ENCODE measurements at places on chromosomes 5 and 9.

DNA sequence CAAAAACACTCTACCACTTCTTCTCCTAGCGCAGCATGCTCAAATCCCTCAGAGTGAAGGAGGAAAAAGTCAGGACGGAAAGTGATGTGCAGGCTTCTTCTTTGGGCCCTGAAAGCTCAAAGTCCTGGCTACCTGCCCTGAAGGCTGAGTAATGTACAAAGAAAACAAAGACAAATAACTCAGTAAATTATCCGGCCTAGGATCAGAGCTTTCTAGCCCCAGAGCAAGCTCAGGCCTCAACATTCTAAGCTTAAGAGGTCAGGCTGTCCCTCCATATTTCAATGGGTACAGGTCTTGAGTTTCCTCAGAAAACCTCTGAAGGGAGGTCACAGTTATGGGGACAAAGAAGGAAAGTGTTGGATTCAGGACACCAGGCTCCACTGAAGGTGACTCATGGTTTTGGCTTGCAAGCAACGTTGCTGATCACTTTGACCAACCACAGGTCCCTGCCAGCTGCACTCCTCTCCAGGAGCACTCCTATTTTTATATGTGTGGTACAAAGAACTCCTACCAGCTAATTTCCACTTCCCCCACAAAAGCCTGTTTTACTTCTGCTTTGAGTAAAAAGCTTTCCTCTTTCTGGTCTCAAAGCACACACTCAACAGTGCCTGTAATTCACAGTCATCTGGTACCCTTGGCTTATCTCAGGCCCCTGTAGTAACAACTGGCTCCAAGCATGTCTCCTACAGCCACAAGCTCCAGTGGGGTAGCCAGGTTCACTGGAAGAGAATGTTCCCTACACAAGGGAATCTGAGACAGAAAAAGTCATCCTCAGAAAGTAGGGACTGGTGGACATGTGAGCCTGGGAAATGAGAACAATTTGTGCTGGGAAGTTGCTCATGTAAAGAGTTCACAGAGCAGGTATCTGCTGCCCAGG lies 115.7 kb downstream of the UGCG start:
- H3K27ac ChIP-seq = no peak overlapping the region
- H3K4me3 ChIP-seq = no peak overlapping the region
- H3K36me3 ChIP-seq = no peaks in the 10 kb centered on the region

DNA sequence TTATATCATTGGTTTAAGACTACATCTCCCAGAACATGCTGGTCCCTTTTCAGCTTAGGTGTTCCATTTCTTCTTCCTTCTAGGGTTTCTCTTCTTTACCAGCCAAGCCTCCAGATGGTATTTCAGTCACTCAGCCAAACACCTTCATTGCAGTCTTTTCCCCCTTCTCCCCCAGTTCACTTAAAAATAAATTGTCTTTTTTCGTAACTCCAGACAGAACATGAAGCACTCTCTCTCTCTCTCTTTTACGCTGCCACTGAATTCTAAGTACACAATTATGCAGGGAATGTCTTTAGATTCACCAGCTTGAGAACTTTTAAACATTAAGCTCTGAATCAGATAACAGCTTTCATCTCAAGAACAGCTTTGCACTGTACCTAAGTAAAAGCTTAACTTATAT lies 419.7 kb upstream of the BRINP1 start:
- no peak overlapping the region for H3K27ac ChIP-seq
- no peaks in the 10 kb centered on the region for H3K36me3 ChIP-seq
- H3K27me3 ChIP-seq = no peaks in the 10 kb centered on the region
- H3K4me3 ChIP-seq = no peak overlapping the region
- no peak for DNase-seq

DNA sequence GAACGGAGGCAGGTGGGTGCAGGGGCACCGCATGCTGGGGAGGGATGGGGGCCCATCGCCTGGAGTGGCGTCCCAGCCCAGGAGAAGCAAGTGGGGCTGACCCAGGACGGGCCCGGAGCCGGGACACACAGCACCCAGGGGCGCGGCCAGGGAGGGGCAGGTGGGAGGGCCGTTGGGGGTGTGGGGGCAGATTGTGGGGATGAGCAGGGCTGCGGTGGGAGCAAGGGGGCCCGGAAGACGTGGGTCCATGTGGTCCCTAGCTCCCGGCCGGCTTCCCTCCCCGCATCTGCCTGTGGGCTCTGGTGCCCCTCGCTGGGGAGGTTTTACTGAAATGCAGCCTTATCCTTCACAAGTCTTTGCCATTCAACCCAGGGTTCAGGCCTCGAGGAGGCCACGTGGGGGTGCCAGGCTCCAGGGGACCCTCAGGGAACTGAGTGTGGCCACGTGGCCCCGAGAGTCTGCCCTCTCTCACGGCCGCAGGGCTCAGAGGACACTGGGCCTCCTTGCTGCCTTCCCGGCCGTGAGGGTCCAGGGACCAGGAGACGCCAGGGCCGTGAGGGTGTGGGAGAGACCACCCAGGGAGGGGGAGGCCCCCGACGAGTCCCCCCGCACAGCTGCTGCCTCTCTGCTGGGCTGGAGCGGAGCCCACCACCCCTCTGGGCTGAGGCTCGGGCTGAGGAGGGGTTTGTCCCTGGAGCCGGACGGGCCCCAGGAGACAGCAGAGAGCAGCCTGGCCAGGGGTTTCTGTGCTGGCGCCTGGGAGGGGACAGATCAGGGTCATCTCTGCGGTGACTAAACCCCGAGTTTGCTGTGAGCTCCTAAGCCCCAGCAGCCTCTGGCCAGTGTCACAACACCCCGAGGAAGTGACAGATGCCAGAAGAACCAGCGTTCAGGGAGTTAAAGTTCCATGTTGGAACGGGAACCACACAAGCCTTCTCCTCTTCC lies 35.2 kb downstream of the SLC9A3 start:
- peaks cover 16% of the 10 kb centered on the region for H3K27me3 ChIP-seq
- H3K4me3 ChIP-seq = no peak overlapping the region
- H3K4me1 ChIP-seq = no peaks in the 10 kb centered on the region
- DNase-seq = no peak
- H3K27ac ChIP-seq = no peak overlapping the region

DNA sequence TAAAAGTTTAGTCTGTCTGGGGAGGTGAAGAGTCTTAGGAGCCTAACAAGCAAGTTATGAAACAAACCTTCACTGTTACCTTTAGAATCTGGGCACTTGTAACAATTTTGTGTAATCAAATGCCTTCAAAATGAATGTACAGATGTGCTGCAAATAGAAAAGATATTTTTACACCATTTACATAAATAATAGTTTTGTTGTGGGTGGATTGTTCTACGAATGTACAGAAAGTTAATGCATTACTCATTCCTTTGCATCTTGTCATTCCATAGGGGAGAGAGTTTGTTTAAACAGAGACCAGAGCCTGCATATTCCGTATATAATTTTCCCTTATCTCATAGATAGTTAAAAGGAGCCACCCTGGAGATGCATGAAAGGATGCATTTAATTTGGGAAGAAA lies 576.9 kb upstream of the SGCD start:
- no peaks in the 10 kb centered on the region for H3K36me3 ChIP-seq
- DNase-seq = no peak
- H3K27me3 ChIP-seq = no peaks in the 10 kb centered on the region
- no peak overlapping the region for H3K27ac ChIP-seq
- no peak overlapping the region for H3K4me3 ChIP-seq

- no peak overlapping the region for H3K27ac ChIP-seq
- no peak overlapping the region for H3K4me3 ChIP-seq
- H3K4me1 ChIP-seq = no peaks in the 10 kb centered on the region
- H3K36me3 ChIP-seq = no peaks in the 10 kb centered on the region
- peaks cover 8% of the 10 kb centered on the region for H3K27me3 ChIP-seq
These were observed 3.2 kb downstream of the NKD2 start for GRCh38 chr5:1011741-1012312.

DNA sequence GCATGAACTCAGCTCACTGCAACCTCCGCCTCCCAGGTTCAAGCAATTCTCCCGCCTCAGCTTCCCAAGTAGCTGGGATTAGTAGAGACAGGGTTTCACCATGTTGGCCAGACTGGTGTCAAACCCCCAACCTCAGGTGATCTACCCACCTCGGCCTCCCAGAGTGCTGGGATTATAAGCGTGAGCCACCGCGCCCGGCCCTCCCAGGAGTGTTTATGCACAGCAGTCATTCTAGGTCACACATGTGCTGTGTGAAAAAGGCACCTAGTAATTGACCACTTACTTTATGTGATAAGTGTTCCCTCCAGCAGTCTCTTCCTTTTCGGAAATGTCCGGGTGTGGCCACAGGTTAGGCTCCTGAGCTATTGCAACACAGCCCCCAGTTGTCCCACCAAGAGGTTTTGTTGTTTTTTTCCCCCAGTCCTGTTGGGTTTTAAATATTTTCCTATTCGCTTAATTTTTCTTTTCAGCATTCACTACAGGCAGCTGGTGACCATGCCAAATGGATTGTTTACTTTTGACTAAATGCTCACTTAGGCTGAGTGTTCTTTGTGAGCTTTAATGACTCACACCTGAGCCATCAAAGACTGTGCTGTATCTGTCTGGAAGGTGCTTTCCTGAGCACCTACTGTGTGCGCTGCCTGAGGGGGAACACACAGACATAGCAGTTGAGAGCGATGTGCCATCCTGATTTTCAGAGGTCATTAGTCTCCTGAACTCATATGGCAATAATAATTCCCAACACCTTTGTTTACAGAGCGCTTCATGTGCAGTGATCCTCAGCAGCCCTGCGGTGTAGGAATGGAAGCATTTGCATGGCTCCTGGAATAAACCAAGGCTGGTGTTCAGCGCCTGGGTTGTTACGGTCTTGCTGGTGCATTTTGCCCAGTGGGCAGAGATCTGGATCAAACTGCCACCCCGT lies 94.3 kb downstream of the MVB12B start:
- peak; percentile 62 for DNase-seq
- peaks cover 10% of the 10 kb centered on the region for H3K4me1 ChIP-seq
- H3K27ac ChIP-seq = peak overlapping the region; percentile 46
- H3K27me3 ChIP-seq = no peaks in the 10 kb centered on the region
- H3K36me3 ChIP-seq = no peaks in the 10 kb centered on the region

GRCh38 chr9:15158064-15158463 lies 149.0 kb downstream of the TTC39B start:
- H3K27me3 ChIP-seq = no peaks in the 10 kb centered on the region
- H3K27ac ChIP-seq = no peak overlapping the region

DNA sequence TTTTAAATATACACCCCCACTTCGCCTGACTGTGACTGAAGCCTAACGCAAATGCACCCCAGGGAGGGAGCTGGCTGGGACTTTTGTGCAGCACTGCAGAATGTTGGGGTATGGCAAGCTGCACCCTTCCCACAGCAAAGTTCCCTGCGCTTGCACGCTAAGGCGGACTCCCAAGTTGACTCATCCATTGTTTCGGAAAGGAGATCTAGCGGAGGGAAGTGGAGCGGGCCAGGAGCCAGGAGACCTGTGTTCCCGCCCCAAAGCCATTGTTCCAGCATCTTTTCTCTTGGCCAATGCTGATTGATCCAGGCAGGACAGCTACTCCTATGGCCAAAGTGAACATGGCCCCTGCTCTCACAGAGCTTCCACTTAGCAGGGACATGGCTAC lies 202.9 kb downstream of the AOPEP start:
- DNase-seq = no peak
- no peaks in the 10 kb centered on the region for H3K27me3 ChIP-seq
- H3K4me1 ChIP-seq = no peaks in the 10 kb centered on the region
- H3K36me3 ChIP-seq = no peaks in the 10 kb centered on the region

GRCh38 chr5:100777680-100778300 lies 125.3 kb downstream of the ST8SIA4 start:
- peaks cover 2% of the 10 kb centered on the region for H3K4me1 ChIP-seq
- H3K36me3 ChIP-seq = no peaks in the 10 kb centered on the region
- peak; percentile 25 for DNase-seq

DNA sequence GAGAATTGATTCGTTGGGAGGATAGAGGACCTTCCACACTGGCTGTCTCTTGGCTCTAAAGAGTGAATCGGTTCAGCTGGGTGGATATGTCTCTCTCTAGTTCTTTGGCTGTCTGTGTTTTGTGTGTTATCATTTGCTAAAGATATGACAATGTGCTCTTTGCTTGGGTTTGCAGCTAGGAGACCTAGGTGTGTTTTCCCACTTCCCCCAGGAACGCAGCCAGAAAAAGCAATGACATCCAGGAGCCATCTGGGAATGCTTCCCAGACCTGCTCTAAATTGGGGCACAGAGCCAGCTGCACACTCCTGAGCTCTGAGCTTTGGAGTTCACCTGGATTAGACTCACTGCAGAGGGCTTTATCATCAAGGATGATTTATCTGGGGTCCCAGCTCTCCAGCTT lies 12.8 kb upstream of the PDZD2 start:
- DNase-seq = no peak
- H3K27me3 ChIP-seq = no peaks in the 10 kb centered on the region
- no peaks in the 10 kb centered on the region for H3K36me3 ChIP-seq

DNA sequence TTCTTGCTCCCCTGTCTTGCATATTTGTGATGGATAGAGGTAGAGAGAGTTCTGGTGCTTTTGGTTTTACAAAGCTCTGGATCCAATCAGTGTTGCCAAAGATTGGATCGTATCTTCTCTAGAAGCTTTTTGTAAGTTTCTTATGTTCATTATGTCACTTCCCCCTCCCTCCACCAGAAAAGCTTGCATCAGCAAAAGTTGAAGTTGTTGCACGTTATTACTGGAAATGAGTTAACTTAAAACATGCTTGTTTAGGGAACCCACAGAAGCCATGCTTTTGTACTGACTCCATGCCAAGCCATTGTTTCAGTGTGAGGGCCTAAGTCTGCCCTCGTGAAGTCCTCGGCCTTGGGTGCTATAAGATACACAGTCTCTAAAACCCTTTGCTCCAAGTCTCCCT lies 186.5 kb downstream of the ERCC6L2 start:
- H3K36me3 ChIP-seq = no peaks in the 10 kb centered on the region
- no peak overlapping the region for H3K4me3 ChIP-seq
- no peaks in the 10 kb centered on the region for H3K27me3 ChIP-seq

GRCh38 chr5:10538103-10538788 lies 25.6 kb upstream of the ANKRD33B start:
- DNase-seq = no peak
- H3K4me1 ChIP-seq = peaks cover 2% of the 10 kb centered on the region
- no peaks in the 10 kb centered on the region for H3K36me3 ChIP-seq
- H3K4me3 ChIP-seq = no peak overlapping the region
- no peak overlapping the region for H3K27ac ChIP-seq

- no peaks in the 10 kb centered on the region for H3K36me3 ChIP-seq
- no peak overlapping the region for H3K4me3 ChIP-seq
- no peaks in the 10 kb centered on the region for H3K4me1 ChIP-seq
- H3K27ac ChIP-seq = no peak overlapping the region
- DNase-seq = no peak
These were observed 66.5 kb upstream of the SPIN1 start for GRCh38 chr9:88321764-88322163.

DNA sequence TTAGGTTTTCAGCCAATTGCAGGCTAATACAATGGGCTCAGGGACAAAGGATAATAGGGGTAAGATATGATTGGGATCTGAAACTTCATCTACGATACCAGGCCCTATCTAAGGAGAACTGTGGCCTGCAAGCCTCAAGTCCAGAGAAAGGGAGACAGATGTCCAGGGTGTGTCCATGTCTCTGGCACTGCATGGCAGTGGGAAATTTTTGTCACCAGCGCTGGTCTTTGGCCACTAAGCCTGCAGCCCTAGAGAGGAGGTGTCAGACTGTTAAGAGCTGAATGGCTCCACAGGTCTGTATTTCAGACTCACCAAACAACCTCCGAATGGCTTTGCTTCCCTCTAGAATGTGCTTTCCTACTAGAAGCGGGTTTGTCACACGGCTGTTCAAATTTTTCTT lies 6.6 kb upstream of the CNOT6 start:
- H3K27me3 ChIP-seq = no peaks in the 10 kb centered on the region
- H3K4me3 ChIP-seq = no peak overlapping the region
- DNase-seq = no peak
- H3K4me1 ChIP-seq = no peaks in the 10 kb centered on the region
- H3K36me3 ChIP-seq = no peaks in the 10 kb centered on the region
- H3K27ac ChIP-seq = no peak overlapping the region

- peaks cover 6% of the 10 kb centered on the region for H3K4me1 ChIP-seq
- no peaks in the 10 kb centered on the region for H3K27me3 ChIP-seq
- DNase-seq = peak; percentile 61
- no peaks in the 10 kb centered on the region for H3K36me3 ChIP-seq
- no peak overlapping the region for H3K4me3 ChIP-seq
These were observed 282.4 kb downstream of the EFNA5 start for GRCh38 chr5:107388141-107388861.

Data from mesendoderm (in vitro differentiated cells).